ENCODE measurements at places on chromosomes 11 and 22.

- DNase-seq, result peak; percentile 31
Observed at GRCh38 chr22:32544953-32545558, 70.4 kb downstream of the FBXO7 start.

DNA sequence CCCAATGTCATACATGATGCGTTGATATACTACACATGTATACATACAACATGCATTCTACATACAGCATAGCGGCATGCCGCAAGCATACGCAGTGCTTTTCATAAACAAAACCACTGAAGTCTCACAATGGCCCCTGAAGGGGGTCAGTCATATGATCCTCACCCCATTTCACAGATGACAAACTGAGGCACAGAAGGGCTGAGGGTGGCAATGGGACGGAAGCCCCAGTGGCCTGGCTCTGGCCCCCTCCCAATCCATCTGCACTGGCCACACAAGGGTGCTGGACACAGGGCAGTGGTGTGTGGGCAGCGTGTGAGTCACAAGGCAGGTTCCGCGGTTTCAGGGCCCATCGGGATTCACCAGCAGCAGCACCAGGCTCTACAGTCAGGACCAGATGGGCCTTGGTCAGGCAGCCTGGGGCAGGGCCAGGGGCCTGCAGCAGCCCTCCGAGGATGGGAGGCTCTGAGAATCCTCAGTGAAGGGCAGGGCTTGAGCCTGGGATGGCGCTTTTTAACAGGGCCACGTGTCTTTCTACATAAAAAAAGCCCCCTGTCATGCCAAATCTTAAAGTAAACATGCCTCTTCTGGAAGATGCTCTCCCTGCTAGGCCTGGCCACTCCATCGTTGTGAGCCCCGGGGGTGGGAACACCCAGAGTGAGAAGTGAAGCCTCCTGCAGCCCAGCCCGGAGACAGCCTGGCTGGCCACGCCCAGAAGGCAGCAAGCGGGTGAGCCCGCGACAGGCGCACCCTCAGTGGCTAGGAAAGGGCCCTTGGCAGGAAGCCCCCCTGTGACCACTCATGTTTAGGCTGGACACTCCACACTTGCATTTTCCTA, 206.5 kb downstream of the CTTN start:
- DNase-seq, result no peak

DNA sequence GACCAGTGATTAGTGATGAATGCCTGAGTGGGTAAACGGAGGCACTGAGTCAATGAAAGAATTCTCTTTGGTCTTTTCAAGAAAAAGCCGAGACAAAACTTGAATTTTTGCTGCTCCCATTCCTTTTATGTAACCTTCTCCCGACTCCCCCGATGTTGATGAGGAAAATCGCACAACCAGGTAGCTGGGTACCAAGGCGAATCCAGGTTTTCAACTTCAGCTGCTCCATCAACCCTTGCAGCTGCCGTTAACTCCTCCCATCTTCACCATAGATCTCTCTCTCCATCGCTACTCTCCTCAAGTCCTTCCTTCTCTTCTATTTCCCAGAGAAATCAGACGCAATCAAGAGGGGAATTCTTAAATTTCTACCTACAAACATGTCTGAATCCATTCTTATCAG, 611 bp upstream of the USP2 start:
- DNase-seq, result no peak

GRCh38 chr11:105000797-105001196, 22.2 kb downstream of the CASP5 start:
- no peak for DNase-seq

DNA sequence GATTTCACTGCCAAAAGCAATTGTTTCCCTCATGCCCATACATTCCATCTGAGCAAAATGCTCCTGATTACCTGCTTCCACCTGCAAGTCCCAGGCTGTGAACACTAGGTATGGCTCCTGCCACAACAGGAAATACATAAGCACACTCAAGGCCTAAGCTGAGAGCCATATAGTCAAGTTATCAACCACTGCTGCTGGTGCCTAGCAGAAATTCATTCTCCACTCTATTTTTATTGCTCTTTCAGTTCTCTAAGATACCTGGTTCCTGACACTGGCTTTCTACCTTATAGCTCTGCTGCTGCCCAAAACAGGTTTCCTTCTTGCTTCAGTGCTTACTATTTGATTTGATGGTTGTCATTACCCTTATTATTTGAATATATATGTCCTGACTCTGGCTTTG, 31.6 kb downstream of the SLC36A4 start:
- DNase-seq, result no peak

DNA sequence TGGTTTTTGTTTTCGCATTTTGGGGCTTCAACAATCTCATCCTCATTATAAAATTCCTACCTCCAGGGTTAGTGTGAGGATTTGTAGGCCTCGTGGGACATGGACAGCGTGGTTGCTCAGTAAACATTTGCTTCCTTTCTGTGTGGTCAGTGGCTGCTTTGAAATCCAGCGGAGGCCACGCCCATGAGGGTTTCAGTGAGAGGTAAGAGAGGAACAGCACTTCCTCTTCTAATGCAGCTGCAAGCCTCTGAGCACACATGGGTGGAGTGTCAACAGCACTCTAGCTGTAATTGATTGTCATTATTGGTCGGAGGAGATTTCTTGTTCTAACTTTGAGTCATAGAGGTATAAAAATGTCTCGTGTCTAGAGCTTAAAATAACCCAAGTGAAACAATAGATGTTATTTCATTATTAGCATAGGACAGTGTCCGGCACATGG, 6.0 kb upstream of the ARHGAP42 start:
- no peak for DNase-seq

GRCh38 chr11:47995360-47995769, 15.0 kb downstream of the PTPRJ start:
- no peak for DNase-seq

DNA sequence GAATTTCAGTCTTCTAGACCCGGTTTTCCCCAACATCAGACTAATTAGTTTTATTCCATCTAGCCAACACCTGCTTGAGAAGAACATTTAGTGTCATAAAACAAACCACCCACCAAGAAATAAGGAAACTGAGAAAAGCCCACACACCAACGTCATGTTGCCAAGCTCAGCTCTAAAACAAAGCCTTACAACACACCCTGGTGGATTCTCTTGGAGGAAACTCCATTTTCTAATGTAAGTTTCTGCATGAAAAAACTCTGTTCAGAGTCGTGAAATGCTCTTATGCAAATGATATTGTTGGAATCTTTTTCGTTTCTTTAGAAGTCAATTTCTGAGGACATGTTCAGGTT, 105.0 kb upstream of the RAG2 start:
- no peak for DNase-seq

DNA sequence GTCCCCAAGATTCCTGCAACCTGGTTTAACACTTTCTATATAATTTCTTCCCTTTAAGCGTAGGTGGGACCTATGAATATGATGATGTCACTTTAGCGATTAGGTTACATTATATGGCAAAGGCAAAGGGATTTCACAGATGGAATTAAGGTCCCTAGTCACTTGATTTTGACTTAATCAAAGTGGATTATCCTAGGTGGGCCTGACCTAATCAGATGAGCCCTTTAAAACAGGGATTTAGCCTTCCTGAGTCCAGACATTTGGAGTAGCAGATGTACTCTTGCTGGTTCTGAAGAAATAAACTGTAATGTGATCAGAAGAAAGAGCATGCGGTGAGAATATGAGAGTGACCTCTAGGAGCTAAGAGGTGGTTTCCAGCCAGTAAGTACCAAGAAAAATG, 67.8 kb upstream of the LIN7C start:
- DNase-seq, result no peak

DNA sequence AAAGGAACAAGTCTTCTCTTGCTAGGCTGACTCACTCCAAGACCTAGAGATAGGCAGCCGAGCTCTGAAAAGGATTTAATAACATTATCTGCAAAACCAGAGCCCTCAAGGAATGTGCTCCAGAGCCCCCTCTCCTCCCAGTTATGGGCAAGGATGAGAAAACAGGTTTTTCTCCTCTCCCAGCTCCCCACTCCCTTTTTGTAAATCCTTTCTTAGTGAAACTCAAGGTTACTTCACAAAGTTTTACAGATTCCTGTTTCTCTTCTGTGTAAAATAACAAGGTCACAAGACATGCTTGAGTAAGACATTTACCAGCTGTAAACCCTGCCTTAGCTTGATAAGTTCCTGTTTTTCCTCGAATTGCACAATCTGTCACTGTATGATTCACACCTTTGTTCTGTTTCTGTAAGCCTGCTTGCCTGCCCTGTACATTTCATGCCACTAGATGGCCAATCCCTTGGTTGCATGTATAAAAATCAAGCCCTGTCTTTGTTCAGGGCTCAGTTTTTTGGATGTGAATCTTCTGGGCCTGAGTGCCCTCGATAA, 489.4 kb downstream of the KCNA4 start:
- DNase-seq, result no peak

GRCh38 chr11:92826136-92826535, 143.3 kb upstream of the MTNR1B start:
- DNase-seq, result peak; percentile 31

DNA sequence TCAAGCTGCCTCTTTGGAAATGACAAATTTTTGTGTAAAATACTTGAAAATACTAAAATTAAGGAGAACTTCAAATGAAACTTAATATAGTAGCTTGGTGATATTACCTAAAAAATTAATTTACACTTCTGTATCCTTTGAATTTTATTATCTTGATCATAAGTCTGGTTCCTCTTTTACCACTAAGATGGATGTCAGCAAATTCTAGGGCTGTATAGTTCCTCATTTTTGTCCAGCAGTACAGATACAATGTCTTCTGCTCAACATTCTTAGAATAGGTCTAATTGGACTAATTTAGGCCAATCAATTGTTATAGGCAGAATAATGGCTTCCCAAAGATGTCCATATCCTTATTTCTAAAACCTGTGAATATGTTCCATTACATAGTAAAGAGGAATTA, 1298.0 kb upstream of the RAG2 start:
- DNase-seq, result no peak

GRCh38 chr11:78916759-78917158, 342.1 kb upstream of the NARS2 start:
- no peak for DNase-seq

- DNase-seq, result no peak
Observed at GRCh38 chr22:17512960-17513359, 50.3 kb upstream of the SLC25A18 start.

- no peak for DNase-seq
Observed at GRCh38 chr22:44491269-44492035, 6.6 kb downstream of the RTL6 start.

DNA sequence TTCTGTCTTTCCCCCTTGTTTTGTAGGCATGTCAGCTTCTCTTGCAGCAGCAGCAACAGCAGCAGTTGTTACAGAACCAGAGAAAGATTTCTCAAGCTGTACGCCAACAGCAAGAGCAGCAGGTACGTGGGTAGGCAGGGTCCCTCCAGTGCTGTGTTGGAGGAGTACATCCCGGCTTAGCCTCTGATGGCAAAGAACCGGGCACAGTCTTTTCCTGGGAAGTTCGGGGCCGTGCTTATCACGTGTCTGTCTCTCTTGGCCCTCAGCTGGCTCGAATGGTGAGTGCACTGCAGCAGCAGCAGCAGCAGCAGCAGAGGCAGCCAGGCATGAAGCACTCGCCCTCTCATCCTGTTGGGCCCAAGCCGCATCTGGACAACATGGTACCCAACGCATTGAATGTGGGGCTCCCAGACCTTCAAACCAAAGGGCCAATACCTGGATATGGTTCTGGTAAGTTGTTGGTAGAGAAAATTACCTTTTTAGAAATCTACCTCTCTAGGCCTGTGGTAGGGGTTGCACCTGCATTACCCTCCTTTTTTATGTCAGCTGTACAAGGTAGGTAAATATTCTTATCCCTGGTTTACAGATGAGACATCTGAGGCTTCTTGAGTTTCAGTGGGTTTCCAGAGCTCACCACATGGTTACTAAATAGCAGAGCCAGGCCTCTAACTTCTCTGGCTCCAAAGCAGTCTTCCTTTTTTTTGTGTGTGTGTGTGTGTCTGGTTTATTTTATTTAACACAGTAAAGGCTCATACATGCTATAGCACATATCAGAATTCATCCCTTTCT, 45.2 kb upstream of the ADSL start:
- no peak for DNase-seq

DNA sequence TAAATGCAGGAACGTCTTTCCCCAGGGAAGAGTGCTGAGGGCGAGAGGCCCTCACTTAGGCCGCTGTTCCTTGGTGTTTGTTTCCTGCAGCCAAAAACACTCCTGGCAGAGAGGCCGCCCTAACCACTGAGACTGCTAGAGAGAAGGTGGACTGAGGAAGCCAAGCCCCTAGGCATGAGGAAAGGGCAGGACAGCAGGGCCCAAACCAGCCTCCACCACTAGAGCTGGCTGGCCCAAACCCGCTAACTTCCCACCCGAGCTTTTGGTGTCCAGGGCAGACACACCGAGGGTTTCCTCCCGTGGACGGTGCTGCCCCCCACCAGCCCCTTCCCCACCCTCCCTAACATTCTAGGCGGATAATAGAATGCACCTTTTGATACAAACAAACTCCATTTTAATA, 6.0 kb downstream of the FGF19 start:
- DNase-seq, result no peak

DNA sequence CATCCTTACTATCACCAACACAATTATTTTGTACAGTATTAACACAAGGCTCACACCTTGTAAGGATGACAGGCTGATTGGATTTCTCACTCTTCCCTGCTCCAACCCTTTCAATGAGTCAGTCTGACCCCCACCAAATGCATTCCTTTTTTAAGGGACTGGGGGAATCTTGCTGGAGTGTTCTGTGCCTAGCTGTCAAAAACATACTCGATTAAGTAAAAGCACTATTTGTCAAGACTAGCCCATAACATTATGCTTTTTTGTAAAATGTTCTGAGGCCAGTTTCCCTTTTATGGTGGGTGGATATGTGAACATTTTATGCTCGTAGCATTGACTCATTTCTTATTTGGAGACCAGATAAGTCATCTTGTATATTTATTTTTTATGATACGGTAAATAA, 87.2 kb downstream of the PDHX start:
- no peak for DNase-seq
